Purkinje cell (primary cell): ENCODE measurements at places on chromosomes 5 and 9. TPM values are rescaled to one million over a fixed set of nuclear protein-coding genes. Genes with fewer than 3 reads are reported as not detected.

Gene DMRTA1
- 0.05 TPM in 1 of 2 replicates, not detected in the other for polyA plus RNA-seq

Gene EFCAB9
- not detected in 2 replicates for polyA plus RNA-seq

Gene SLC36A1
- 0.78 and 1.5 TPM in 2 replicates for polyA plus RNA-seq

Gene NME5
- 113 and 125 TPM in 2 replicates for polyA plus RNA-seq

Gene NSG2
- 376 and 507 TPM in 2 replicates for polyA plus RNA-seq

Gene FBP2
- polyA plus RNA-seq: not detected in 2 replicates

Gene SPATA31A3
- not detected in 2 replicates for polyA plus RNA-seq

Gene ZNF366
- not detected in 2 replicates for polyA plus RNA-seq

Gene SHISAL2B
- not detected in 2 replicates for polyA plus RNA-seq

Gene DMGDH
- 0.10 and 0.48 TPM in 2 replicates for polyA plus RNA-seq

Gene DEPDC1B
- not detected in 2 replicates for polyA plus RNA-seq

Gene PCAT7
- polyA plus RNA-seq: 0.53 TPM in 1 of 2 replicates, not detected in the other

Gene ZFYVE16
- polyA plus RNA-seq: 31.4 and 36.2 TPM in 2 replicates

Gene CPEB4
- polyA plus RNA-seq: 74.1 and 75.4 TPM in 2 replicates

Gene ADRB2
- not detected in 2 replicates for polyA plus RNA-seq

Gene CDKN2B-AS1
- 2.5 and 10.7 TPM in 2 replicates for polyA plus RNA-seq

Gene PARP8
- 4.4 and 5.4 TPM in 2 replicates for polyA plus RNA-seq

Gene RAB3C
- 102 and 166 TPM in 2 replicates for polyA plus RNA-seq

Gene SLC4A9
- polyA plus RNA-seq: 0.11 TPM in 1 of 2 replicates, not detected in the other

Gene GABBR2
- polyA plus RNA-seq: 204 and 253 TPM in 2 replicates

Gene DCP2
- 13.6 and 30.8 TPM in 2 replicates for polyA plus RNA-seq

Gene DIRAS2
- polyA plus RNA-seq: 39.4 and 76.1 TPM in 2 replicates

Gene TEK
- polyA plus RNA-seq: 0.07 TPM in 1 of 2 replicates, not detected in the other

Gene F2RL2
- not detected in 2 replicates for polyA plus RNA-seq

Gene SOHLH1
- 1.4 TPM in 1 of 2 replicates, not detected in the other for polyA plus RNA-seq

Gene CCDC180
- 2.2 and 3.3 TPM in 2 replicates for polyA plus RNA-seq

Gene DAB2
- 27.8 and 35.2 TPM in 2 replicates for polyA plus RNA-seq

Gene NOL6
- 12.9 and 14.9 TPM in 2 replicates for polyA plus RNA-seq

Gene PCDHA1
- 5.3 and 10.1 TPM in 2 replicates for polyA plus RNA-seq

Gene TMEM252
- polyA plus RNA-seq: not detected in 2 replicates

Gene TMOD1
- 8.3 and 15.1 TPM in 2 replicates for polyA plus RNA-seq

Gene GPSM1
- 1.1 TPM in 1 of 2 replicates, not detected in the other for polyA plus RNA-seq

Gene MAN1B1
- polyA plus RNA-seq: 5.7 and 15.4 TPM in 2 replicates

Gene TLR4
- 0.78 and 2.2 TPM in 2 replicates for polyA plus RNA-seq

Gene HTR4
- not detected in 2 replicates for polyA plus RNA-seq

Gene SLC36A3
- polyA plus RNA-seq: not detected in 2 replicates

Gene ZBED3
- polyA plus RNA-seq: 6.8 and 10.8 TPM in 2 replicates

Gene AQP3
- 3.4 and 4.7 TPM in 2 replicates for polyA plus RNA-seq

Gene PCDHGA11
- polyA plus RNA-seq: 1.5 and 2.4 TPM in 2 replicates

Gene CDK9
- polyA plus RNA-seq: 4.6 and 9.2 TPM in 2 replicates

Gene SLC45A2
- polyA plus RNA-seq: 1.8 TPM in 1 of 2 replicates, not detected in the other

Gene MSX2
- polyA plus RNA-seq: 1.5 TPM in 2 replicates

Gene TGFBI
- polyA plus RNA-seq: 0.56 TPM in 1 of 2 replicates, not detected in the other

Gene OCLN
- polyA plus RNA-seq: 1.3 and 1.7 TPM in 2 replicates

Gene ANGPTL2
- 3.4 and 6.1 TPM in 2 replicates for polyA plus RNA-seq

Gene TPPP
- 2.4 and 5.6 TPM in 2 replicates for polyA plus RNA-seq

Gene KLF4
- polyA plus RNA-seq: 2.0 TPM in 1 of 2 replicates, not detected in the other

Gene C9
- polyA plus RNA-seq: 0.08 TPM in 1 of 2 replicates, not detected in the other

Gene LRRC19
- 0.30 TPM in 1 of 2 replicates, not detected in the other for polyA plus RNA-seq

Gene PSIP1
- polyA plus RNA-seq: 94.4 and 100 TPM in 2 replicates

Gene ANKRD34B
- not detected in 2 replicates for polyA plus RNA-seq

Gene CARTPT
- 5.1 TPM in 1 of 2 replicates, not detected in the other for polyA plus RNA-seq

Gene CCDC152
- 60.9 and 83.2 TPM in 2 replicates for polyA plus RNA-seq
